ENCODE measurements at places on chromosomes 13 and 19.

GRCh38 chr19:19403373-19403901, 2.0 kb upstream of the GATAD2A start:
- peak; percentile 22 for DNase-seq

GRCh38 chr13:77339408-77339807, 12.5 kb upstream of the MYCBP2 start:
- DNase-seq = no peak

DNA sequence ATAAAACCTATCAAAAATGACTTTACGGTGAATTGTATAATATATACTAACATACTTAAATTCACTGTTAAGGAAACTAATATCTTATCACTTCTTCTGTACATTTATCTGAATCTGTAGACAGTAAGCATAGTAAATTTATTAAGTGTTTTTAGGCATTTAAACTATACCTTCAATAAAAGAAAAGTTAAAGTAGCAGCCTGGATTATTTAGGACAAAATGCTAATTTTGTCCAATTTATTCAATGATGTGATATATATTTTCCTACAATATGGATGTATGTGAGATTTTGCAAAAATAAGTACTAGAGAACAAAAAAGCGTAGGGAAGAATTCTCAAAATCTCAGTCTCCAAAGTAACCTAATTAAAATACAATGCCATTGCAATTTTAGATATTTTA, 299.9 kb downstream of the GPC5 start:
- no peak for DNase-seq

GRCh38 chr19:13228561-13228960, 78.3 kb downstream of the IER2 start:
- no peak for DNase-seq

GRCh38 chr13:40341501-40341900, 324.9 kb downstream of the FOXO1 start:
- DNase-seq = no peak

- no peak for DNase-seq
Measured at GRCh38 chr13:99500839-99501183, 461 bp upstream of the TM9SF2 start.

- no peak for DNase-seq
Measured at GRCh38 chr19:47998800-47999199, 4.4 kb downstream of the ELSPBP1 start.

GRCh38 chr19:15038294-15038693, 11.0 kb upstream of the CASP14 start:
- DNase-seq = no peak

GRCh38 chr13:30108913-30109237, 198.5 kb downstream of the KATNAL1 start:
- DNase-seq = no peak

DNA sequence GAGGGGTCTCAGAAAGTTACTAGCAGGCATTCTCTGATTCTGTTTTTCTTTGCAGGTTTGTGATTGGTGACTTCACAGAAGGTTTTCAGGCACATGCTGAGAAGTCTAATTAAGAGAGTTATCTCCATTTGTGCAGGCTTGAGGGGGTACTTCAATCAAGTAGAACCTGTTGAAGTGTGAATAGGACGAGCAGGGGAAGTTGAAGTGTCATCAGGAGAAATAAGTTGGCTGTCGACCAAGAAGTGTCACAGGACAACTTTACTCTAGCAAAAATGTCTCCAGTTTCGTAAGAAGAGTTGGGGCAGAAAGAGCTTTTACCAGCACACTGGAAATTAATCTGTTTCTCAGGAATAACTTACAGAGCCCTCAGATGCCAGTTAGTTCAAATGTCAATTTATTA, 576.5 kb upstream of the SLITRK5 start:
- DNase-seq = no peak

All from urothelium cell line (cell line).